ENCODE measurements at places on chromosomes 16 and 17.

DNA sequence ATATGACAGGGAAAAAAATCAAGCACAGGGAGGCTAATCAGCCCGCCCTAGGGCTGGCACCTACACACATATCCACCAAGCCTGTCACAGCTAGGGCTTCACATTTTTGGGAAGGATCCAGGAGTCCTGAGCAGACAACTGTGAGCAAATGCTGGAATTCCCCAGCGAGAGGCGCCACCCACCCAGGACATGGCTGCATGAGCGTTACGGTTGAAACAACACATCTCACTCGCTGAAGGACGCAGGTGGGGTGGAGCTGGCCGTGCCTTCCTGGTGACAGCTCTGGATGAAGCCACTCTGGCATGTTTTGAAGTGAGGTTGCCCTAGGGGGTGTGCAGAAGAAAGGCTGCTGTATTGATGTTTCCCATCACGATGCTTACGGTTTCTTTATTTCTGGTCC lies 315.1 kb upstream of the EEF2KMT start:
- DNase-seq: no peak

- DNase-seq: no peak
Measured at GRCh38 chr17:78589885-78590284, 12.7 kb upstream of the DNAH17 start.

DNA sequence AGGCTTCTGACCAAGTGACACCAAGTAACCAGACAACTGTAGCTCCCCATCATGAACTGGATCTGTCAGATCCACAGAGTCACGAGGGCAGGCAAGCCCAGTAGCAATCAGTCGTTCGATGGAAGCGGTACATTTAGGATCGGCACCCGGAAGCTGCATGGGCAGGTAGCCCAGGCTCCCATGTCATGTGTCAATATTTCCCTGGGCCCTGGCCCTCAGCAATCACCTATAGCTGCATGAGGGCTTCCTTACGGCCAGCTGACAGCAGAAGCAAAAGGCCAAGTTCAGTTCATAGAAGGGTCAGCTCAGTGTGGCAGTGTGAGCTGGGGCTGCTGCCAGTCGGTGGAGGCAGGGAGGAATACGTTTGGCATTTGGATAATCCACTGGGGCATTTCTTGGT lies 31.8 kb downstream of the MRPS23 start:
- DNase-seq: no peak

- DNase-seq: no peak
Measured at GRCh38 chr17:77877036-77877435, 81.5 kb upstream of the TNRC6C start.

- DNase-seq: no peak
Measured at GRCh38 chr16:57680842-57681375, 12.8 kb downstream of the ADGRG3 start.

- no peak for DNase-seq
Measured at GRCh38 chr17:82304826-82305726, 12.3 kb downstream of the CD7 start.

DNA sequence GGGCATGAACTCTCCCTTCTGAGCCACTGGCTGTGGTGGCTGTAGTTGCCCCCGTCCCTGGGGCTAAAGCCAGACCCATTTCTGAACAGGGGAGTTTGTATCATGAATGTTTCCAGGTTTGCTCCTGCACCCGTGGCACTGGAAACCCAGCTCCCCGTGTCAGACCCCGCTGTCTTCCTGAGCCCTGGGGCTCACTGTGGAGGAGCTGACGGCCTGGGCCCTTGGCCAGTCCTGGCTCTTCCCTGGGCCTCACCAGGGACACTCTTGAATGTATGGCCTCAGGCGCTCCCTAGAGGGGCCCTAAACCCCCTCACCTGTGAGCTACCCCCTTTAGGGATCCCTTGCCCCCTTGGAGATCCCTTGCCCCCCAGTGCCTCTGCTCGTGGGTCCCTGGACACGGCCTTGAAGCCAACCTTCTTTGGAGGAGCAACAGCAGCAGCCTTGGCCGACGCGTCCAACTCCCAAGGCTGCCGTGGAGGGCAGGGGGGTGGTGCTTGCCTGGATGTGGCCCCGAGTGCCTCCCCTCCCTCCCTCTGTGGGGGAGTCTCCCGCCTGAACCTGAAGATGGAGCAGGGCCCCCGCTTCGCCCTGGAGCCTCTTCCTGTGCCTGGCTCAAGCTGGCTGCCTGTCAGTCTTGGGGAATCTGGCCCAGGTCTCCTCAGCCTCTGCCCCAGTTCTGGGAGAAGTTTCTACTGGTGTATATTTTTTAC lies 15.9 kb downstream of the CASKIN2 start:
- no peak for DNase-seq

DNA sequence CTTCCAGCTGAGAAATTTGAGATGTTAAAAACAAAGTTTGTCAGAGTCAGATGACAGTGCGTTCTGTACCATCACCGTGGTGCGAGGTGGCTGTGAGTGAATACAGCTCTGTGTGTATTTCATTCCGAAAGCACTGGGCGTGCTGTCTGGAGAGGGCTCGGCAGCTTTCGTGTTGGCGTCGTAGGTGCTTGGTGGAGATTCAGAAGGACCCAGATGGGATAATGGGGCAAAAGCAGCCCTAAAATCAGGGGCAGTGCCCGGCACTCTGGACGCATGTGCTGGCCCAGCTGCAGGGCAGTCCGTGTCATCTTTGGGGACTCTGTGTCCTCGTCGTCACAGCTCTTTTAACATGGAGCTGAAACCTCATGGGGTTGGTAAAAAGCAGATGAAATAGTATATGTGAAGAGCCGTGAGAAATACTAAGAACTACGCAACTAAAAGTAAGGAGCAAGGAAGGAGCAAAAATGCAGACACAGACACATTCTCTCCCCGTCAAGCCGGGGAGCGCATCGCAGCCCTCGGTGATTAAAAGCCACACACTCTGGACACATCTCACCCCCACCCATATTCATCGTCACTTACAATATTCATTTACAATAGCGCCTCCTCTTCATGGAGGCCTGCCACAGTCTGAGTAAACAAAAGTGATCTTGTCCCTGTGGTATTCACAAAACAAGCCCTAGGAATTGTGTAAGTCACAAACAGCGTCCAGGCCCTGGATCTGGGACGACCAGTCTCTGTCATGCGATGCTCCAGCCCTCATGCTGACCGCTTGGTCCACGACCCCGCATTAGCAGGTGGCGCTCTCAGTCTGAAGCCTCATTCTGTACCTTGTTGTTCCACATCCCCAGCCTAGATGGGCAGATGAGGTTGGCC lies 206.7 kb downstream of the RPTOR start:
- no peak for DNase-seq

- DNase-seq: no peak
Measured at GRCh38 chr17:37744961-37745800, at the start of gene HNF1B. Gene HNF1B, minus strand, starts transcription at chr17:37745059. Its CDS starts 175 bp downstream, at chr17:37744884.

DNA sequence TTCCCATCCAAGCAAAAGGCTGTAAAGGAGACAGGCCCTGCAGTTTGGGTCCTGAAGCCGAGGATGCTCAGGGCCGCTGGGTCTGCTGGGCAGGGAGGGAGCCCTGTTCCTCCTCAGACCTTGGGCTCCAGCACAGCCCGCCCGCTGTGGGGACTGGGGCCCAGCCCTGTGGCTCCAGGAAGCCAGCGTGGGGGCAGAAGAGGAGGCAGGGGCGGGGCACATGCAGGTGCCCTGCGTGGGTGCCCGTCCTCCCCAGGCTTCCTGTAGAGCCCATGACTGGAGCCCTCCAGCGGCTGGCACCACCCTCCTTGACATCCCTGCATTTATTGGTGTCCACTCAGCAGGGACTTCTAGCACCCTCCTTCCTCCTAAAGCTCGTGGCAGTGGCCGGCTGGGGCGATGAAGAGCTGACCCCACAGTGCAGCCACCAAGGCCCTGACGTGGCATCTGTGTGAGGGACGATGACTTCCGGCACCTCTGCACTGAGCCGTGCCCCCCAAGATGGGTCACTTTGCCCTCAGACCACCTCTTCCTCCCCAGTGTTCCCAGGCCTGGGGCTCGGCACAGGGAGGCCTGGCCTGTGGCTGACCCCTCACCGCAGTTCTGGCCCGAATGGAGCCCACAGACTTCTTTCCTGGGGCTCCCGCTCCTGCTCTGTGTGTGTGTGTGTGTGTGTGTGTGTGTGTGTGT lies 9.9 kb downstream of the PRSS27 start:
- DNase-seq: no peak

DNA sequence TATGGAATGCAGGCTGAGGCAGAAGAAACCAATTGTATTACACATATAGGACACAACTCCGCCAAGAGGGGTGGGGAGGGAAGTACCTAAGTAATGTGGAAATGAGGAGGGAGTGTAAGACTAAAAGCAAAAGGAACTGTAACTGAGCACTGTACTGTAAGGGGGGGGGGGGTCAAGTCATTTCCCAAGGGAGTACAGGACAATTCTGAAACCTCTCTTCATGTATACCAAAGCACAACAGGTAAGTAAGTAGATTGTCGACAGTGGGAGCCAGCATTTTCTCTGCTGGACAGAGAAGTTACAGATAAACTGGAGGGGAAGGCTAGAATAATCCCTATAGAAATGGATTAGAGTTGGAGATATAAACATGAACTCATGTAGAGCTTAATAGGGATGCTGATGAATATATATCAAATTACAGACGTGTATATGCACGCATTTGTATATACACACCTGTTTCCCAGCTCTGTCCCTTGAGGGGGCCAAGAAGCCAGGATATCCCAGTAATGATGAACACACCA lies 6.4 kb downstream of the USP22 start:
- DNase-seq: no peak

- DNase-seq: no peak
Measured at GRCh38 chr17:32102646-32103186, 39.6 kb upstream of the RHOT1 start.

Data from CD4-positive, alpha-beta T cell treated with Interleukin-1 beta for 1 hour (primary cell).